Lower lobe of right lung (tissue), 2 donors: ENCODE measurements at places on chromosomes 1 and 21. TPM values are rescaled to one million over a fixed set of nuclear protein-coding genes. Genes with fewer than 3 reads are reported as not detected.

GRCh38 chr1:171663854-171664575 lies 11.5 kb upstream of the MYOC start:
- H3K27ac ChIP-seq: no peak overlapping the region
- H3K27me3 ChIP-seq: no peaks in the 10 kb centered on the region
- no peaks in the 10 kb centered on the region for H3K36me3 ChIP-seq
- no peak for DNase-seq
- no peaks in the 10 kb centered on the region for H3K4me1 ChIP-seq

- H3K4me1 ChIP-seq: no peaks in the 10 kb centered on the region
- no peak for DNase-seq
- H3K27me3 ChIP-seq: peaks cover 15% of the 10 kb centered on the region
- H3K4me3 ChIP-seq: no peak overlapping the region
- no peaks in the 10 kb centered on the region for H3K36me3 ChIP-seq
- H3K27ac ChIP-seq: no peak overlapping the region
Measured at GRCh38 chr1:30692948-30693301, 30.5 kb downstream of the MATN1 start.

DNA sequence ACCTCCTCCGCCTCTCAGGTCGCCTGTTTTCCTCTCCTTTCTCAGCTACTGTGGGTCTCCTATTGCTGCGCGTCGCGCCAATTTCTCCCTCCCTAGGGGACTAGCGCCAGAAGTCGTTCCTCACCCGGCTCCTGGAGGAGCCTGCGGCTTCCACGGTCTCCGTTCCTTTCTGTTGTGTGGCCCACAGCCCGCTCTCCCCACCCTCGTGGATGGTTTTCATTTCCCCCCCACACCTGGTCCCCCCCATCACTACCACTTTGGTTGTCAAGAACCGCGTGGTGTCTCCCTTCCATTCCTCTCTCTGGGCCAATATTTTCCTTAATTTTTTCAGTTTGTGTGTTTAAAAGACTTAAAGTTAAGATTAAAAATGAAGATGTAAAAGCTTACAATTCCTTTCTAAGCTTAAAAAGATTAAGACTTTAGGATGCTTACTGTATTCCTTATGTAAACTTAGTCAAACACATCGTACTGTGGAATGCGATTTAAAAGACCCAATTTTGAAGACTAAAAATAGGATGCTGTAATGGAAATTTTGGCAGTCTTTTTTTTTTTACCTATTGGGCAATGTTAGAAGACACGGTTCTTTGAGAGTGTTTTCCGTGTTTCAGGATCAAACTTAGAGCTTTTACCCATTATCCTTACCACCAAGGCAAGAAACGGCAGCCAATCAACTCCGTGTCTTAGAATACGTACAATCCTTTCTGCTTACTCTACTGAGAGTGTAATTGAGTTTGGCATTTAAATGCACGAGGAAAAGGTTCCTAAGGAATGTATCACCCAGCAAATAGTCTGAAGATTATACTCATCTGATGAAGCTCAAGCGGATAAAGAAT lies 773 bp downstream of the CNST start:
- peaks cover 66% of the 10 kb centered on the region for H3K4me1 ChIP-seq
- no peaks in the 10 kb centered on the region for H3K27me3 ChIP-seq
- peaks cover 21% of the 10 kb centered on the region for H3K36me3 ChIP-seq
- H3K4me3 ChIP-seq: peak overlapping the region; percentile 100
- DNase-seq: no peak

GRCh38 chr1:97073936-97074335 lies 352.4 kb downstream of the PTBP2 start:
- H3K4me1 ChIP-seq: no peaks in the 10 kb centered on the region
- no peaks in the 10 kb centered on the region for H3K27me3 ChIP-seq
- H3K27ac ChIP-seq: no peak overlapping the region
- DNase-seq: no peak

DNA sequence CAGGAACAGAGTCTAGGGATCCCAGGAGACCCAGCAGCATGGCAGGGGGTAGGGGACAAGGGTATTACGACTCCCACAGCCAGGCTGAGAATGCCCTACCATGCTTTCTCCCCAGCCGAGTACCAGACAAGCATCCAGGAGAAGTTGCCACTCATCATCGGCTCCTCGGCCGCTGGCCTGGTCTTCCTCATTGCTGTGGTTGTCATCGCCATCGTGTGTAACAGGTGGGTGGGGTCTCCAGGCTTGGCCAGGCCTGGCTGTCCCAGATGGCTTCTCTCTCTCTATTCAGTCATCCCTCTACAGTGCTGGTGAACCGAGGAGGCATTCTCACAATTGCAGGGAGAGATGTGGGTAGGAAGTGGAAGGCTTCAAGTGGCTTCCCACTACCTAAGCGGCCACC lies 77.3 kb downstream of the LACTBL1 start:
- no peak for DNase-seq
- no peaks in the 10 kb centered on the region for H3K4me1 ChIP-seq
- no peaks in the 10 kb centered on the region for H3K27me3 ChIP-seq
- no peak overlapping the region for H3K4me3 ChIP-seq

The HTR6 gene
- total RNA-seq: not detected

The CD5L gene
- total RNA-seq: 6.8 TPM
